Spleen (tissue), 13 donors: ENCODE measurements at places on chromosomes 3 and 15.

- DNase-seq, result no peak
These were observed 171.4 kb downstream of the NFKBIZ start for GRCh38 chr3:102020735-102021134.

- no peak for DNase-seq
These were observed 39.8 kb downstream of the RIOX2 start for GRCh38 chr3:97932387-97932801.

- no peak for DNase-seq
These were observed 452 bp upstream of the SV2B start for GRCh38 chr15:91099616-91099994.

- no peak for DNase-seq
These were observed 116.1 kb downstream of the PDE8A start for GRCh38 chr15:85097725-85098124.

DNA sequence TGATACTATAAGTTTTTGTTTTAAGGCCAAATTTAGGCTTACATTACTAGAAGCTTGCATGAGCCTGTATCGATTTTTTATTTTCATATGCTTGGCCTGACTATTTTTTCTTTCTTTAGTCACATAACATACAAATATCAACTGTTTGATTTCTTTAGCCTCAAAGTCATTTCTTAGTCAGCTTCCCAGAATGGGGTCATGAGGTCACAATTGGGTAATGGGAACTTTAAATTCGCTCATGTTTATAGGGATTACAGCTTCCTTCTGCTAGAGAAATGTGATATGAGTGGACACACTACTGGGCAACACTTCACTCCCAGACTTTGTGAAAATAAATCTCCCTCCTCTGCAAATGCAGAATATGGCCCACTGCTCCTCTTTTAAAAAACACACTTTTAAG, 9.1 kb upstream of the TIPARP start:
- DNase-seq, result no peak

DNA sequence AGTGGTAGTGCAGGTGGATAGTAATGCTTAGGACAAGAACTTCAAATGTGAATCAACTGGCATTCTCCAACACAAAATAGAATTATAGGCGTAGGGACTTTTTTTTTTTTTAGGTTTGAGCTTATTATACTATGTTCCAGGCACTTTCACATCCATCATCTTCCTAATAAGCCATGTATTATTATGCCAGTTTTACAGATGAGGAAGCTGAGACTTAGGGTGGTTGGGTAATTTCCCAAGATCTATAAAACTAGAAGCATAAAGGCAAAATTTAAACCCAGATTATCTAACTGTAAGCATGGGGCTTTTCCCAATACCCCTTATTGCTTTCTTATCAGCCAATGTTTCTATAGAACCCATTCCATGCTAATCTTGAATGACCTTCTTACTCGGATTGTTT, 75.1 kb upstream of the ETV5 start:
- DNase-seq, result no peak

GRCh38 chr3:166446291-166446690, 609.1 kb upstream of the BCHE start:
- DNase-seq, result no peak

- DNase-seq, result no peak
These were observed 523.7 kb downstream of the TAFA4 start for GRCh38 chr3:68408626-68409025.
